Natural killer cell (primary cell): ENCODE measurements at places on chromosomes 4 and X.

- no peak for DNase-seq
Observed at GRCh38 chrX:48458711-48459110, 11.3 kb downstream of the SLC38A5 start.

DNA sequence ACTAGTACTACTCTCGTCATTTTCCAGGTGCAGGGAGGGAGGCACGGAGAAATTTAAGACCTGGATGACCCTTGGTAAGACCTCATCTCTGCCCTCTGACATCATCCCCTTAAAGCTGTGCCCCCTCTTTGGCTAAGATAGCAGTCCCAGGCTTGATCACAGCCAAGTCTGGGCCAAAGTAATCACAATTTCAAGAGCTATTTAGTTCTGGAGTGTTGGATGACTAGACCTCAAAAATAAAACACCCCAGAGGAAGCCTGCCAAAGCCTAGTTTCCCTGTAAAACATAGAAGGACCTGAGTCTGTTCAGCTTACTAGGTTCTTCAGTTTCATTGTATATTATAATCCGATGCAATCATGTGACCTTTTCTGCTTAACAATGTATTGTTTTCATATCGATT lies 144.6 kb upstream of the ARHGEF9 start:
- DNase-seq: no peak

DNA sequence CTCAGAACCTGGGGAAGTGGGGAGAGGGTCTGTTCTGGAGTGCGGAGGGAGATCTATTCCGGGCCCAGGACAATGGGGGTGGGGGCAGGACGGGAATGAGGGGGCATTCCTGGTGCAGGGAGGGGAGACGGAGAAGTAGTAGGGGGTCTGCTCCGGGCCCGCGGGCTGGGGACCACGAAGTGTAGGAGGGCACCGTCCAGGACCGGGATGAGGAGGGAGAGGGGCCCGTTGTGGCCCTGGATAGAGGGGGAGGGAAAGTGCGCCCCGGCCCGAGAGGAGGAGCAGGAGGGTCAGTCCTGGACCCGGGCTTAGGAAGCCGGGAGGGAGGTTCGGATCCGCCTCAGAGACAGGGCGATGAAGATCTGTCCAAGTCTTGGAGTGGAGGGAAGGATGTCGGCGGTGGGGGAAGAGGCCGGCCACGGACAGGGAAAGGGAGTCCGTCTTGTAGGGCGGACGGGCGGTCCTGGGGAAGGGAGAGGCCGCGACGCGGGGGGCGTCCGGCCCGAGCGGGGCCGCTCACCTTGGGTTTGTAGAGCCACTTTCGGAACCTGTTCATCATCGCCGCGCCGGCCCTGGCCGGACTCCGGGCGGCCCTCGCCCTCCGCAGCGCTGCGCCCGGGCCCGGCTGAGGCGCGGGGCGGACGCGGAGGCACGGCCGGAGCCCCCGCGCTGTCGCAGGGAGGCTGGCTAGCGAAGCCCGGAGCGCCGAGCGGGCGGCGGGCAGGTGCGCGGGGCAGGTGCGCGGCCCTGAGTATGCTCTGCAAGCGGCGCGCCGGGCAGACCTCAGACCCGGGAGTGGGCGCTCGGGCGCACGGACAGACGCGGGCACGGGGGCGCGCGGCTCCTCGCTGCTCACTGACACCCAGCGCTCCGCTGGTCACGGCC lies at the start of gene ZFYVE28:
ZFYVE28 (minus strand) TSS at position 881 of the 885 bp plus-strand sequence; CDS start at position 559, 322 bp downstream.
- peak; percentile 39 for DNase-seq

DNA sequence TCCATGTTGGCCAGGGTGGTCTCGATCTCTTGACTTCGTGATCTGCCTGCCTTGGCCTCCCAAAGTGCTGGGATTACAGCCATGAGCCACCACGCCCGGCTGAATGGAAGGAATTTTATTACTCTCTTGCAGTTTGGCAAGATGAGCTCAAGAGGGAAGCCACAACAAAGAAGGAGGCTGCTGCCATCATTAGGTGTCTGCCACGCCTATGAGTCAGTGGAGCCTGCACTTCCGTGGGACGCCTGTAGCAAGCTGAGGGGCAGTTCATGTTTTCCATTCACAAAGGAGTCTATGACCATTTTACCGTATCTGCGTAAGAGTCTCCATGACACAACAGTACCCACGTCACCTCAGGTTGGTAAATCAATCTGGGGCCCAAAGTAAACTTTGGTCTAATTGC lies 51.2 kb upstream of the CHRNA9 start:
- DNase-seq: no peak

- no peak for DNase-seq
Observed at GRCh38 chr4:56408978-56409377, 21.7 kb upstream of the AASDH start.
